ENCODE measurements at places on chromosomes 3 and 15.

DNA sequence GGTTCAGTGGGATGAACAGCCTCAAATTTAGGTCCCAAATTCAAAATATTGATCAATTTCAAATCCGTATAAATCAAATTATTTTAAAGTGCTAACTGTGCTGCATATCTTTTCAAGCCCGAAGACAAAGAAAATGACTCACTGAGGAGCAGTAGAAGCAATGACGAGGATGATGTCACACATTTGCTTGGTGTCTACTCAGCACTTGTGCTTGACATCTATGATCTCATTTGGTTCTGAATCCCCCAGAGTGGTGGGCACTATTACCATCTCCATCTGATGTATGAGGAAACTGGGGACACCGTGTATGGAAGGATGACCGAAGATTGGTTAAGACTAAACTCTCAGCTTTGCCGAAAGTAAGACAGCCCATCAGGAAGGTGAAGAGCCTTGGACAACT is 136.5 kb upstream of the CHRNA7 start:
- no peak for DNase-seq

DNA sequence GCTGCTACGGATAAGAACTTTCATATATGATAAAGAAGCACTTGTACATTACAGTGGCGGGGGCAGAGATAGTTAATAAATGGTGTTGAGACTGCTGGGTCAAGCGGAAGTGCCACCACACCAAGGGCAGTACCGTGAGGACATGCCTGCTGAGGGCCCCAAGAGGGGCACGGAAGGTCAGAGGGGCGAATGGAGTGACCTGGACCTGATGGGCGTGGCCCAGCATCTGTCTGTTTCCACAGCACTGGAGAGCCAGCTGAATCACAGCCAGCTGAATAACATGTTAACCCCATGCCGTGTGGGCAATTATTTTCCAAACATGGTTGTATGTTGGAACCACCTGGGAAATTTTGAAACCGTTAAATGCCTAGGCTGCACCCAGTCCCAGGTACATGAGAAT is 37.2 kb downstream of the ANKDD1A start:
- DNase-seq, result no peak

DNA sequence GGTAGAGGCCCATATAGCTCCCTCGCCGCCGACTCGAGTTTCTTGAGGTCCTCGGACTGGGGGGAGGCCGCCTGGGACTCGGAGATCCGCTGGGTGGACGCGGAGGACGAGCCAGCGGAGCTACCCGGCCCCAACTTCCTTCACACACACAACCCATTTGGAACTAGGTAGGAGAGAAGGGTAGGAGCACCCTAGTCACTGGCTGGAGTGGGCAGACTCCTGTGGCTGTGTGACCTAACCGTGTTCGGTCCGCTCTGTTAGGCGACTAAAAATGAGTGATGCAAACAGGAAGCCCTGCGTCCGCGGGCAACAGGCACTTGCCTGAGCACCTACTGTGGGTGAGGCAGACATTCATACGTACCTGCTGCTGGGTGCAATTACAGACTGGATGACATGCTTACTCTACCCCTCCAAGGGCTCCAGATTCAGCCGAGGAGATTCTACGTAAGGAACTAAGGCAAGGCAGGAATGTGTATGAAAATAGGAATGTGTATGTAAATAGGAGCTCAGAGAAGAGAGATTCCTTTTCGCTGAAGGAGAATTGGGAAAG is 4.6 kb upstream of the SIN3A start:
- peak; percentile 73 for DNase-seq

DNA sequence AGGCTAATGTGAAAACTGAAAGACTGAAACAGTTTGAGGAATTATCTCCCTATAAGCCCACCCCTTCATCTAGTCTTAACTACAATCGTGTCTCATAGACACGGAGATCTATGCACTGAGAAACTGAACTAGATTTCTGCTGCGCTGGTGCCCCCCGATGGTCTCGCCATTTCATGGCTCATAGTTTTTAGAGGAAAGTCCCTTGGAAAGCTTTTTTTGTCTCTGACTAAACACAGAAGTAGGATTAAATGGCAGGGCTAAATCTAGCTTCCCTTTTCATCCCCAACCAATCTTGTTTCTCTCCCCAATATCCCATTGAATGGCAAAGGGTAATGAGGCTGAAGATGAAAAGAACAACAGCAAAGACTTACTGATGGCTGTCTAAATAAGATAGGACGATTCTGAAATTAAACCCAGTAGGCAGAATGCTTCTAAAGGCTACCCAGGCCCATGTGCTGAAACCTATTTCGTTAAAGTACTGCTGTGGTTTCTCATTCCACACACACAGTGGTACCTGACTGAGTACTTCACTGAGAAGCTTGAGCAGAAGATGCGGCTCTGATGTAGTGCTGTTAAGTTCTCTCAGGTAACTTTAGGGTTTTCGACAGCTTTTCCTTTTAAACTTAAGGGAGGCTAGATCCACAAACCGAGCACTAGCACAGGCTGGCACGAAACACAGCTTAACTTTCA is 142.7 kb downstream of the GADL1 start:
- DNase-seq, result peak; percentile 54

- DNase-seq, result no peak
Measured at GRCh38 chr3:8472549-8472948, 29.1 kb upstream of the LMCD1 start.

DNA sequence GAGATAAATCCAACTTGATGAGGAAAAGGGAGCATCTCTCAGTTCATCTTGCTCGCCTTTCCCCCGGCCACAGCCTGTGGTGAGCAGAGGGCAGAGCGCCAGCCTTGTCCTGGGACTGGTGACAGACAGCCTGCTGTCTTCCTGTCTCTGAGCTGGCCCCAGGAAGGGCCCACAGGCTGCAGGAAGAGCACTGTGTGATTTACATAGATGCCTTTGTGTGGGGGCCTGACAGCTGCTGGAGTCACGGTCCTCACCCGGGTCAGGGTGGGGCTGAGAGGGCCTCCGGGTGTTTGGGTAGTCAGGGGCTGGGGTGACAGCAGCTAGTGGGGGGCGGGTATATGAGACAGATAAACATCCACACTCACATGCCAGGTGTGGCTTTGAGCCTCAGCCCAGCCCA is 29.3 kb downstream of the PLA2G4D start:
- DNase-seq, result no peak

GRCh38 chr3:124483915-124484470 is 246.3 kb upstream of the UMPS start:
- DNase-seq, result no peak

DNA sequence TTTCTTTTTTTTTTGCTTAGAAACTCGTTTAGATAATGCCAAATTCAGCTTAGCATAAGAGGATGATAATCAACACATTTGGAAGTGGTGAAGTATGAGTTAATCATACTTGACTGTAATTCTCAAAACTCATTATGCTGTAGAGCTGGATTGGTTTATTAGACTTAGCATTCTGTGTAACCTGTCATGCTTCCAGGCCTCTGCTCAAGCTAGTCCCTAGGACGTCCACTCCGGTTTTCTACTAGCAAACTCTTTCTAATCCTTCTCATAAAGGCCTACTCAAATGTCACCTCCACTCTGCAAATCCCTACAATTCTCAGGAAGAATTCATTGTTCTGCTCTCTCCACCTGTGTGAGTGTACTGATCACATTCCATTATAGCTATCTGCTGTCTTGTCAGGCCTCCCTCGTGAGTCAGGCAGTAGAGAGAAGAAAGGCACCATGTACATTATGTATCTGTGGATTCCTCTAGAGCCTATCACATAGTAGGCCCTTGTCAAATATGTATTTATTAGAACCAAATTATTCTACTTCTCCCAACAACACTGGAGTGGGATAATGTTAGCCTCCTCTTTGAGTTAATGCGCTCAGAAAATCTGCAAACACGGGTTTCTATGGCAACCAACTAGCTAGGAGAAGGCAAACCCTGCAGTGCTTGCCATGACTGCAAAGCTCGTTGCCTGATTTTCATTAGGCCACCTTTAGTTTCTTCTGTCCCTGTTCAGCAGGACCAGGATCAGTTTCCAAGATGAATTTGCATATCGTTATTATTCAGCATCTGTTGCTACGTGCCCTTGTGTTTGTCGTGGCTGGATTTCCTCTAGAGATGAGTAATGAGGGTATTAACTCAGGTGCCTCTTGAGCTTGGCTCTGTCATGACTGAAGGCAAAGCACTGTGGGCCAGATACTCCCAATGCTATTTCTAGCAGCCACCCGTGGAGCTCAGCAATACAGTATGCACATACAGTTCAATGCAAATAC is 30.7 kb downstream of the ATP13A5 start:
- no peak for DNase-seq

DNA sequence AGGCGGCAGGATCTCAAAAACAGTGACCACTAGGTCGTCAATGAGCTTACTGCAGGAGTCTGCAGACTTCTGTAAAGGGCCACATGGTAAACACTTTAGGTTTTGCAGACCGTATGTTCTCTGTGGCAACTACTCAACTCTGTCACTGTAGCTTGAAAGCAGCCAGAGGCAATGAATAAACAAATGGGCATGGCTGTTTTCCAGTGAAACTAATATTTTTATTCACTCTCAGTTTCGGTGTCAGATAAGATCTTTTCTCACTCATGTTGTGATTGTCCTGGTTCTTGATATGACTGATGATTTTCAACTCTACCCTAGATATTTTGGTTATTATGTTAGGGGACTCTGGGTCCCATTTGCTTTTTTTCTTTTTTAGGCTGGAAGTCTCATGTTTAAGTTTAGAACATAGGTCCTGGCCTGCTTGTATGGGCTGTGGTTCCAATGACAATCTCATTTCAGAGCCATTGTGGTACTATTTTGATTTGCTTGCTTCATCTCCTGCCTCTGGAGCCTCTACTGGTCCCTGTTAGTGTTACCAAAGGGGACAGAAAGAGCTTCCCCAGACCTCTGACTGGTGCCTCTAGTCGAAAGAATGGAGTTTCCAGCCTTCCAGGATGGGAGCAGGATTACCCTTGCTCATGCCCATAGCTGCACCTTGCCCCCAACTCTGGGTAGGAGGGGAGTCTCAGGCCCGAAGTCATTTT is 222.0 kb downstream of the STT3B start:
- DNase-seq, result no peak

- peak; percentile 82 for DNase-seq
Measured at GRCh38 chr15:52093539-52094510, 18.8 kb downstream of the BCL2L10 start.

- DNase-seq, result no peak
Measured at GRCh38 chr3:175805825-175806224, 946.7 kb downstream of the NAALADL2 start.

GRCh38 chr15:40339621-40339945 is 1.2 kb downstream of the CCDC9B start:
- no peak for DNase-seq

GRCh38 chr3:40337136-40338108 is 27.9 kb downstream of the EIF1B start:
- DNase-seq, result no peak
